ENCODE measurements at places on chromosomes 7 and 10.

GRCh38 chr7:113263749-113264148 lies 145.4 kb upstream of the SMIM30 start:
- no peak for DNase-seq

DNA sequence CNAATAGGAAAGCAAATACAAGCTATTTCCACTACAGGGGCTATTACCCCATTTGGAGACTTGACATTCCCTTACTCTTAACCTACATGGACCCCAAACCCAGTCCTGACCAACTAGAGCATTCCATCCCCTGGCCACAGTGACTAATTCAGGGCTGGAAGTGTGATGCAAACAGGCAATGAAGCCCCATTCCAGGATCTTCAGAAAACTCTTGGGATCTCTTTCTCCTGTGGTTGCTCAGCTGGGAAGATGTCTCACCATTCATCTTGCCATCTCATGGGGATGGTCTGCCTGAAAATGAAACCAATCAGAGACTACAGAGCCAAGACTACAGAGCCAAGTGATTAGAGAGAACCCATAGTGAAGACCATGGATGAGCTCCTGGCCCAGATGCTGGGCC lies 206.2 kb downstream of the ZNF365 start:
- DNase-seq = no peak

- no peak for DNase-seq
Measured at GRCh38 chr10:58518775-58519174, 6.1 kb downstream of the BICC1 start.

DNA sequence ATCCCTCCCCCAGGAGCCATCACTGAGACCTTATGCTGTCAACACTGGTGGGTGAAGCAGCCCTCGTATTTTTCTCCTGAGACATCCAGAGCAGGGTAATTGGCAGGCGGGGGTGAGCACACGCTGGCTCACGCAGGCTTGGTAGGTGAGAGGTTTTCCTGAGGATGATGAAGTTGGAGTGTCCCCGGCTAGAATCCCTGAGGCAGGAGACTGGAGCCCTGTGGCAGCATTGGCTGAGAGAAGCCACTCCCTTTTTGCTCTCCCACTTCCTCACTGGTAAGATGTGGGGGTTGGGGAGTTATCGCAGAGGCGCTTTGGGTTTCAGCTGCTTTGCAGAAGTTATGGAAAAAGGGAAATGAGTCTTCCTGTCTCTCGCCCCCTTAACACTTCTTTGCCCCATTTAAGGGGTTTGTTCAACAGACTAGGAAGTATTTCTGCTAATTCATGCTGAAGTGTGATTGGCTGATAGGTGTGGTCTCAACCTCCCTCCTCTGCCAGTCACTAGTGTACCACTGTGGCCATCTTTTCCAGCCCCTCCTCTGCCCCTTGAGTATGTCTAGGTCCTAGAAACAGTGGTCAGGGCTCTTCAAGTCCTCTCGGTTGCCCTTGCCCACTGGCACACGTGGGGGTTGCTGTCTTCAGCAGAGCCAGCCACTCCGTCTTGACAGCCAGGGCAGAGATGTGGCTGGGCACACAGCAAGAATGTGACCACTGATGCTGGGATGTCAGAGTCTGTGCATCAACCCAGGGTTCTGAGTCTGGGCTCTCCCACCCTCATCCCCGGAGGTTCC lies 5.7 kb downstream of the ARPC1B start:
- DNase-seq = peak; percentile 57

DNA sequence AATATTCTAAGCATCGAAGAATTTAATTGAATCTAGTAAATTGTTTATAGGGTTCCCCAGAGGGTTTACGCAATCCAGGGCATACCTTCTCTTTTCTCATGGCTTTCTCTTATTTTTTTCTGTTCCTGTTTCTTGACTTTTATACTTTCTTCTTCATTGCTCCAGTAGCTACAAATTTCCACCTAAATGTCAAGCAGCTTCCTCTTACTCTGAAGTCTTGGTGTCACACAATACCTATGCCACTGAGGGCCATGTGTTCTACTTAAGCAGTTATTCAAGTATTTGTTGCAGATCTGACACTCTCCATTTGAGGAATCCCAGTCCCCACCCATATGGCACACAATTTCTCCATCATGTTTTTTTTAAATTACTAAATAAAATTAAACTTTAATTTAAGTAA lies 343.1 kb upstream of the MBL2 start:
- no peak for DNase-seq

DNA sequence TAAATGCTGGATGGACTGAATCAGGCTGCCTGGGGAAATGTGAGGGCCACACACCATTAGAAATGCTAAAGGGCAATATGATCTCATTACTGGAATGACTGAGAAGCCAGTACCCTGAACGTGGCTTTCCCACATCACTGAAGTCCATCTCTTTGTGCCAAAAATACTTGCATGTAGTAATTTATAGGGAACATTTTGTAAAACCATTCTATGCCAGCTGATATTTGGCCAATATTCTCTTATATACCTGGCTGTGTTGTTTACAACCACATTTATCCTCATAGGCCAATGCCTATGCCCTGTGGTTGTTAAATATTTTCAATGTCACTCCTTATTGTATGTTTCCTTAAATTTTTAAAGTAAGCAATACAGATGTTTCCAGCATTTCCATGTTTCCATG lies 111.6 kb downstream of the C10orf90 start:
- DNase-seq = no peak

GRCh38 chr10:75540357-75540966 lies 109.0 kb downstream of the LRMDA start:
- no peak for DNase-seq

DNA sequence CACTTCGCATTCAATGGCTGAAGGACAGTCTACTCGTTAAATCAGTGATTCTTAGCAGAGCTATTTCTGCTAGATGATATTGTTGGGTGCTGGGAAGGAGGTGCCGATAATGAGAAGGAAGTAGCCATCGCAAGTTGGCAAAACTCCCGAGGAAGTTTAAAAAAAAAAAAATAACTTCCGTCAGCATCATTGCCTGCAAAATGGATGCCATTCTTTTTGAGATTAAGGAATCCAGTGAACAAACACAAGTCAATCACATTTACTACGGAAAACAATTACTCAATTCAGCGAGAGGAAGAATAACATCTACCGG lies 74.4 kb upstream of the SFMBT2 start:
- DNase-seq = no peak

GRCh38 chr10:12396093-12396492 lies 46.7 kb downstream of the CAMK1D start:
- DNase-seq = no peak

DNA sequence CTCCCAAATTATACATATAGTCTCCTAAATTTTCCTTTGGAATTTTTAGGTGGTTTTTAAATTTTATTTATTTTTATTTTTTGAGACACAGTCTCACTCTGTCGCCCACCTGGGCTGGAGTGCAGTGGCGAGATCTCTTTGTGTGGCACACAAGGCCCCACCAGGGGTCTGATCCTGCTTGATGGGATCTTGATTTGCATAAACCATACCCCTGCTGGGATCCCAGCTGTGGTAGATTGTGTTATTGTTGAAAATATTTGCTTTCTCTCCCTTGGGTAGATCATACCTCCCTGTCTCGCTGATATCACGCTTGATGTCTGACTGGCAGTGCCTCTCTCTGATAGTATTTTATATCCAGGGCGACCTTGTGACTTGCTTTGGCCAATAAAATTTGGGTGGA lies 5.6 kb upstream of the MUC3A start:
- no peak for DNase-seq

GRCh38 chr7:31642681-31643115 lies 44.3 kb upstream of the PPP1R17 start:
- DNase-seq = no peak

GRCh38 chr10:85917601-85918000 lies 449.0 kb downstream of the GRID1 start:
- no peak for DNase-seq

DNA sequence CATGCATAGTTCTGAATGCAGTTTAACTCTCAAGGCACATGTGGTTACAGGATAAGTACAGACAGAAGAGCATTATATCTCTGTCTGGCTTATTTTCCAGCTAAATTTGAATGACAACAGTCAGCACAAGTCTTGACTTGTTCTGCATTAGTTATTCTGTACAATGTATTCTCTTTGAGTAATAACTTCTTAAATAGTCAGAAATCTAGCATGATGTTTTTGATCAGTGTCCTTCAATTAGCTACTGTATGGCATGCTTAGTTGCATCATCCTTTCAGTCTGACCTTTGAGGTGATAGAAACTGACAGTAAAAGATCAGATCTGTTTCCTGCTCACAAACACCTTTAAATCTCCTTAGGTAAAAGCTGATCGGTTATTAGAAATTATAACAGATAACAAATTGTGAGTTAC lies 118.1 kb downstream of the ARL4A start:
- DNase-seq = no peak

DNA sequence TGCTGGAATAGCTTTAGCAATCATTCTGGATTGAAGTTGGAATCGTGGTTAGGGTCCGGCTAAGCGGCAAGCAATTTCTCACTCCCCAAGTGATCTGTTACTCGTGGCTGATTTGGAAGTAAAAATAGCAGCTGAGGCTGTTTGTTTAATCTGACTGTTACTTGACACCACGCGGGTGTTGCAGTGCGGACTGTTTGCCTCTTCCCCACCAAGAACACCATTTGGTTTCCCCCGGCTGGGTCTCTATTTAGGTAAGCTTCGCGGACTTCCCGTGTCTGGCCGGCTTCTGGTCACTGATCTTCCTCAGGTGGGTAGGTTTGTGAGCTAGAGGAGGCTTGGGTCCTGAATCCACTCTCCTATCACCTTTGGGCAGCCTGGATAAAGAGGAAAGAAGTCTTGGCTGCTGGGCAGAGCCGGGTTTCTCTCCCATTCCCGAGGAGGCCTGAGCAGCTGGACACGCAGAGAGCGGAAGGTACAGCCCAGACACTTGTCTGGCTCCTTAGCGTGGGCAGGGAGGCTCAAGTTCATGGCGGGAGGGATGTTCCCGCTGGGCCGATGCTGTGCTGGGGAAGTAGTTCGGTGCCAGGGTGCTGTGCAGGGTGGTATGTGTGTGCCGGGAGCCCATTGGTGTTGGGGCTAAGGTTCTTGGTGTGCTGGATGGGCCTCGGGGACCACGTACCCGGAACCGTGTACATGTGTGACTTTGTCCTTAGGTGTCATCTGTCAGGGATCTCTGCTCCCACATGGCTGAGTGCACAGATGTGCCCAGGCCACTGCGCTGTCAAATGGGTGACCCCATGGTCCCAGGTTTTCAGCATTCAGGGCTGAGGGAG lies at the start of gene C10orf71:
Gene C10orf71 (plus strand): TSS at position 188 of the 833 bp plus-strand sequence. CDS start 23,376 bp downstream, outside the sequence.
- no peak for DNase-seq

DNA sequence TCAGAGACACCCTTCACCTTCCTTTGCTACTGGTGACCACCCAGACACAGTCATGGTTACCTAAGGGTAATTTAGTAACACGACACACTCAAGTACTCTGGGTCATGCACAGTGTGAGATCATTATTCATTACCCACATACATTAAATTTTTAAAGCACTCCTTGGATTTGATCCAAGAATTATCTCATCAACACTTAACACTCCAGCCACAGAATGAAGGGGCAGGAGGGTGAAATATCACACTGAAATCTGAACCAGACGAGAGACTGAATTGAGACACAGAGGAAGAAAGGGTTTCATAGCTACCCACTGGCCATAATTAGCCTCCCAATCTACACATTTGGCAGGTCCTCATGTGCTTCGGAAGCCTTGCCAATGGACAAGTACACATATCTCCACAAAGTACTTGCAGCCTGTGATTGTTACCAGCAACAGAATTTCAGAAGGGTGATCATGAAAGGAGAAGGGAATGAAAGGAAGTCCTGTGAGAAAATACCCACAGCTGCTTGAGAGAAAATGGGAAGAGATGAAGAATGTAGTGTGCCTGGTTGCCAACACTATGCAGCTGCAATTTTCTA lies 189.3 kb downstream of the POLR1F start:
- no peak for DNase-seq

- peak; percentile 42 for DNase-seq
Measured at GRCh38 chr10:92291921-92292845, 1.2 kb downstream of the MARCHF5 start.

- peak; percentile 100 for DNase-seq
Measured at GRCh38 chr10:70233109-70233938, at the start of gene PPA1. PPA1 (minus strand) TSS chr10:70233429; CDS start chr10:70233327, 102 bp downstream.

- peak; percentile 33 for DNase-seq
Measured at GRCh38 chr10:130179640-130180039, 43.4 kb downstream of the GLRX3 start.

DNA sequence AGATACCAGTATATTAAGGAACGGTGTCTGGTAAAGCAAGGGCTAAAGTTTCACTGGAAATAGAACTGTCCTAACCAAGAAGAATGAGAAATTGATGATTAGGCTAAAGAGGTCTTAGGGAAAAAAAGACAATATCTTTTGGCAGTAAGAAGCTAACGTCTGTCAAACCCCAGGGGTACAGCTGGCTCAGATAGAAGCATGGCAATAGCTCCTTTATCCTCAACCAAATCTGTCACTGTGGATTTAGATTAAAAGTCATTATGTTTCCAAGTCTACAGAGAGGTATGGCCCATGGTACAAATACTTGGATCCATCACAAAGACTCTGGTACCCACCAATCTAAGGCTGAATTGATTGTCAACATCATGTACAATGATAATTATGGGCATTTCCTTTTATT lies 8.6 kb upstream of the SLC16A9 start:
- no peak for DNase-seq

- DNase-seq = no peak
Measured at GRCh38 chr7:35389636-35390035, 135.7 kb upstream of the TBX20 start.

GRCh38 chr10:44864051-44864450 lies 47.1 kb upstream of the TMEM72 start:
- DNase-seq = peak; percentile 38

GRCh38 chr10:82674036-82674435 lies 799.0 kb downstream of the NRG3 start:
- no peak for DNase-seq

DNA sequence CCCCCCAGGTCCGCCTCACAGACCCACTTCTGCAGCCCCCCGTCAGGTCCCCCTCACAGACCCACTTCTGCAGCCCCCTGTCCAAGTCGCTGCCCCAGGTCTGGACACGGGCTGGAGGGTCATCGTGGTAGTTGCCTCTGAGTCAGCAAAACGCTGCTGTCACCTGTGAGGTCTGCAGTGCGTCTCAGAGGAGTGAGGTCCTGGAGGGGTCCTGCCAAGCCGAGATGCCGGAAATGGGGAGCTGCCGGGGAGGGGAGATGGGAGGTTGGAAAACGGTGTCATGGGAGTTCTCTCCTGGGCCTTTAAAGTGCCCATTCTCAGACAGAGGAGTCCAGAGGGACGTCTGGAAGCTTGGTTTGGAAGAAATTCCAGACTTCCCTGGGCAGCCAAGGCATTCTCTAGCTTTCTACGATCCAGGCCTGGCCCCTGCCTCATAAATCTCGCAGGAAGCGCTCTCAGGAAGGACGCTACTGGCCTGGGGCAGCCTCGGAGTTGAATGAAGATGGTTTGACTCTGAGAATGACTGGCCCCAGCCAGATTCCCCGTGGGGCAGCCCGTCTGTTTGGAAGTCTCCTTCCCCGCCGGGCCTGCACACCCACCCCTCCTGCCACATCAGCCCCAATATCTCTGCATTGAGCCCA lies 38.7 kb downstream of the CALML3 start:
- no peak for DNase-seq

- DNase-seq = no peak
Measured at GRCh38 chr7:128192497-128193142, 48.5 kb upstream of the LEP start.
